ENCODE measurements at places on chromosomes 11 and 22.

DNA sequence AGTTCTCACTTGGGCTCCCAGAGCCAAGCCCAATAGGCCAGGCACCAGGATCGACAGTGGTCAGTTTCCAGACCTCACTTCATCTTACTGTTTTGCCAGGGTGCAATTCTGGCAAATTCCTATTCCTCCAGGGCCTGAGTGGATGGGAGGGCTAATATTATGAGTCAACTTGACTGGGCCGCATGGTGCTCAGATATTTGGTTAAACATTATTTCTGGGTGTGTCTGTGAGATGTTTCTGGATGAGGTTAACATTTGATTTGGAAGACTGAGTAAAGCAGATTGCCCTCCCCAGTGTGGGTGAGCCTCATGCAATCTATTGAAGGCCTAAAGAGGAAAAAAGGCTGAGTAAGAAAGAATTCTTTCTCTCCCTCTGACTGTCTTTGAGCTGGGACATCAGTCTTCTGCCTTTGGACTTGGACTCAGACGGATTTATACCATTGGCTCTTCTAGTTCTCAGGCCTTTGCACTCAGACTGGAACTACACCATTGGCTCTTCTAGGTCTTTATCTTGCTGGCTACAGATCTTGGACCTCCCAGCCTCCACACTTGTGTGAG lies 132.9 kb upstream of the ZBED5 start:
- H3K4me1 ChIP-seq, result peaks cover 25% of the 10 kb centered on the region
- peaks cover 12% of the 10 kb centered on the region for H3K36me3 ChIP-seq

DNA sequence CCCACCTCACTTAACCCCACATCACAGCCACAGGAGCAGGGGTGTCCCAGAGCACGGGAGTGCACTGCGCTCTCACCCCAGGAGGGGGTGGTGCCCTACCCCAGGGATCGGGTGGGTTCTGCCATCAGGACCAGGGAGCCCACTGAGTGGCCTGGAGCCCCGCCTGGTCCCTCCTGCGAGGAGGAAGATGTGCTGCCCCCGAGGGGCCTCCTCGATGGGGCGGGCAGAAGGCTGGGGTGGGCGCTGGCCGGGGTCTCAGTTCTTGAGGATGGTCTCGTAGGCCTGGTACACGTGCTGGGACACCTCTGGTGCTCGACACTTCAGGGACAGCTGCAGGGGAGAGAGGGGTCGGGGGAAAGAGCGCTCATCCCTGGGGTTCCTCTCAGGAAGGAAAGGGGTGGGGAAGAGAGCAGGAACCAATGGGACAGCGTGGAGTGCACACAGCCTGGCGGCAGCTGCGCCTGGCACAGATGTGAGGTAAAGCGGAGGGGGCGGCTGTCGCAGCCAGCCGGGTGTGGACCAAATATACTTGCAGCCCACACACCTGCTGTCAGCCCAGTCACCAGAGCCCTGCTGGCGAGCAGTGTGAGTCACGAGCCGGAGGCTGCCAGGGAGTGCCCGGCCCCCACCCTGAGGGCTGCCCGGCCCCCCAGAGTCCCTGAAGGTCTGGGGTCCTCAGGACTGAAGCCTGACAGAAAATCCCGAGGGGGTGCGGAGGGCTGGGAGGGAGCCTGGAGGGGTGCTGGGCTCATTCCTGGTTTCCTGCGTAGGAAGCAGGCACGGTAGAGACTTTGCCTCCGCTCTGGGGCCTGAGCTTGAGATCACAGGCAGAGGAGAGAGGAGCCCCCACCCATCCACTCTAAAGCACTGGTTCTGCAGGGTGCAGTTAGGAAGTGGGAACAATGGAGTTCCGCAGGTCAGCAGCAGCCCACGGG lies 13.3 kb upstream of the RASL10A start:
- H3K27ac ChIP-seq, result no peak overlapping the region
- no peaks in the 10 kb centered on the region for H3K27me3 ChIP-seq
- DNase-seq, result no peak
- H3K36me3 ChIP-seq, result peaks cover 8% of the 10 kb centered on the region
- no peak overlapping the region for H3K4me3 ChIP-seq

DNA sequence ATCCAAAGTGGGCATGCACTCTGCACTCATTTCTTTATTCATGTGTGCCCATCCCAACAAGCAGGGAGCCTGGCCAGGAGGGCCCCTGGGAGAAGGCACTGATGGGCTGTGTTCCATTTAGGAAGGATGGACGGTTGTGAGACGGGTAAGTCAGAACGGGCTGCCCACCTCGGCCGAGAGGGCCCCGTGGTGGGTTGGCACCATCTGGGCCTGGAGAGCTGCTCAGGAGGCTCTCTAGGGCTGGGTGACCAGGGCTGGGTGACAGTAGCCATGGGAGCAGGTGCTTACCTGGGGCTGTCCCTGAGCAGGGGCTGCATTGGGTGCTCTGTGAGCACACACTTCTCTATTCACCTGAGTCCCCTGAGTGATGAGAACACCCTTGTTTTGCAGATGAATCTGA lies 129.3 kb upstream of the B3GAT1 start:
- no peak for DNase-seq
- H3K4me3 ChIP-seq, result no peak overlapping the region
- H3K36me3 ChIP-seq, result no peaks in the 10 kb centered on the region
- no peaks in the 10 kb centered on the region for H3K4me1 ChIP-seq
- H3K27ac ChIP-seq, result no peak overlapping the region
- peaks cover 14% of the 10 kb centered on the region for H3K27me3 ChIP-seq

DNA sequence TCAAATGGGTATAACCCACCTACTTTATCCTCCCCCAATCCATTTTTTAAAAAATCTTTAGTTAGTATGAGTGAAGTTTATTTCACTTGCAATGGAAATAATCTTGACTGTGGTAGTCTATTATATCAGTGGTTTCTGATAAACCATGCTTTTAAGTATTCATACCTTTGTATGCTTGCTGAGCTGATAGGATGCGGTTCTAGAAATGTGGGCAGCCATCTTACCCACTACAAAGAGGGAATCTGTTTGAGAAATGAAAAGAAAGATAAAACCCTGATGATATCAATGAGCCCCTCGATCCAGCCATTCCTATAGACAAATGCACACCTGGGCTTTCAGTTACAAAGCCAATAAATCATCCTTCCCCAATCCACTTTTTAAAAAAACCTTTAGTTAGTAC lies 13.8 kb upstream of the PVALB start:
- H3K36me3 ChIP-seq, result peaks cover 11% of the 10 kb centered on the region
- H3K4me3 ChIP-seq, result no peak overlapping the region
- peaks cover 33% of the 10 kb centered on the region for H3K27me3 ChIP-seq
- no peak for DNase-seq
- H3K27ac ChIP-seq, result no peak overlapping the region

DNA sequence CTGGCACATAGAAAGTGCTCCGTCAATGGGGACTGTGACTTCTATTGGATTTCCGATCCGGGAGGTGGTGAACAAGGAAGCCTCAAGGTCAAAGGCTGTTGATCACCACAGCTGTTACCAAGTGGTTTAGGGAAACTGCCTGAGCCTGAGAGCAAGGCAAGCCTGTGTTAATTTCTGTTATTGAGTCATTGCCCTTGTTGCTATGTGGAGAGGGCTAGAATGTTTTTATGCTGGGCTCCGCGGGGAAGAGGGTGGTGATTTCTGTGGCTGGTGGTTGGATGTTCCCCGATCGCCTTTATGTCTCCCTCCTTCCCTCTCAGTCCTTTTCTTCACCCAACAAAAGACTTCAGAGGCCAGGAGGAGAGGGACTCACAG lies 108.5 kb upstream of the ALX4 start:
- H3K4me3 ChIP-seq, result no peak overlapping the region
- H3K27ac ChIP-seq, result no peak overlapping the region
- no peak for DNase-seq

GRCh38 chr11:77071671-77072605 lies 5.2 kb downstream of the CAPN5 start:
- H3K36me3 ChIP-seq, result no peaks in the 10 kb centered on the region
- peaks cover 8% of the 10 kb centered on the region for H3K27me3 ChIP-seq
- DNase-seq, result no peak
- no peak overlapping the region for H3K4me3 ChIP-seq

DNA sequence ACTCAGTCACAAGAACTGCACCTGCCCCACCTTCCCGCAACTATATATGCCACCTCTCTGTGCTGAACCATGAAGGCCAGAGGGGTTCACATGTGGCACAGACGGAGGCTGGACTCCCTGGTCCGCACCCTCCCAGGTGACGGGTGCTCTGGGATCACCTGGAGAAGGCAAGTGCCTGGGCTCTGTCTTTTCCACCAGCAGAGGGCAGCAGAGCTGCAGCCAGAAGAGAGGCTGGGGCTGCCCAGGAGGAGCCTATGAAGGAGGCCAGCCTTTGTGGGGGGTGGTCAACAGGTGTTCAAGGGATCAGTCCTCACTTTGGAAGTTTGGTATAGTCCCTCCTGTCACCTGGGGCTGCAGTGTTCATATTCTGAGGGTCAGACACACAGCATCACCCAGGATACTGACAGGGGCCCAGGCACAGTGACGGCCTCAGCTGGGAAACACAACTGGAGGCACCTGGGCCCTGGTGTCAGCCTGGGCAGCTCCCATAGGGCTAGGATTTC lies 39.2 kb upstream of the IGLL5 start:
- H3K4me1 ChIP-seq, result peaks cover 28% of the 10 kb centered on the region
- H3K27me3 ChIP-seq, result peaks cover 13% of the 10 kb centered on the region
- peak overlapping the region; percentile 67 for H3K27ac ChIP-seq
- H3K4me3 ChIP-seq, result no peak overlapping the region

GRCh38 chr11:118201966-118202365 lies 22.8 kb downstream of the JAML start:
- peaks cover 8% of the 10 kb centered on the region for H3K4me1 ChIP-seq
- no peaks in the 10 kb centered on the region for H3K36me3 ChIP-seq
- DNase-seq, result no peak
- H3K4me3 ChIP-seq, result no peak overlapping the region
- no peak overlapping the region for H3K27ac ChIP-seq

GRCh38 chr11:69654660-69655478 lies 13.9 kb downstream of the CCND1 start:
- no peaks in the 10 kb centered on the region for H3K4me1 ChIP-seq
- DNase-seq, result no peak
- no peak overlapping the region for H3K4me3 ChIP-seq
- H3K27ac ChIP-seq, result no peak overlapping the region
- no peaks in the 10 kb centered on the region for H3K27me3 ChIP-seq

- no peak for DNase-seq
- no peaks in the 10 kb centered on the region for H3K27me3 ChIP-seq
- no peaks in the 10 kb centered on the region for H3K36me3 ChIP-seq
- H3K4me3 ChIP-seq, result peak overlapping the region; percentile 45
These were observed 79.5 kb downstream of the SC5D start for GRCh38 chr11:121372028-121372427.

DNA sequence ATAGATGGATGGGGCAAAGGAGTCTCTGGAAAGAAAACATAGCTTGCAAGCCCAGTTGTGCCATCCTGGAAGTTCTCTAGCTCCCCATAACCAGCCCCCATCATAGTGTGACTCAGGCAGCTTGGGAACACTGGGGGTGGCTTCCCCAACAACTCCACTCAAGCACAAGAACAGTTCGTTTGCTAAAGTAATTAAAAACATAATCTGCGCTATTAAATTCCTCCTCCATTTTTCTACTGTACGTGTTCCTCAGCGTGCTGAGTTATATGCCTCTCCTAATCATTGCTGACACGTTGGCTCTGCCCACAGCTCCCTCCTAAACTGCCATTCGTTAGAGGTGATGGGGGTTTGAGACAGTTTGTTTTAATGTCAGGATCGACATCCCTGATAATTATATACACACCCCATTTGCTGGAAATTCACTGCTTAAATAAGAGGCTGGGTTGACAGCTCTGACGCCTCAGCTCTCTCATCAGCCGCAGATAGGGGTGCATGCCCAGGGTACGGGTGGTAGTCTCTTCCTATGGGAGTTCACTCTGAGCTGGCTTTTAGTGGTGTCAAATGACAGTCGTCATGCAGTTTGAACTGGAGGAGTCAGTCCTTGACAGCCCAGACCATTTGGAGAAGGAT lies 59.5 kb upstream of the SEZ6L start:
- H3K4me3 ChIP-seq, result no peak overlapping the region
- DNase-seq, result no peak
- H3K4me1 ChIP-seq, result no peaks in the 10 kb centered on the region
- no peak overlapping the region for H3K27ac ChIP-seq
- H3K27me3 ChIP-seq, result peaks cover 44% of the 10 kb centered on the region

DNA sequence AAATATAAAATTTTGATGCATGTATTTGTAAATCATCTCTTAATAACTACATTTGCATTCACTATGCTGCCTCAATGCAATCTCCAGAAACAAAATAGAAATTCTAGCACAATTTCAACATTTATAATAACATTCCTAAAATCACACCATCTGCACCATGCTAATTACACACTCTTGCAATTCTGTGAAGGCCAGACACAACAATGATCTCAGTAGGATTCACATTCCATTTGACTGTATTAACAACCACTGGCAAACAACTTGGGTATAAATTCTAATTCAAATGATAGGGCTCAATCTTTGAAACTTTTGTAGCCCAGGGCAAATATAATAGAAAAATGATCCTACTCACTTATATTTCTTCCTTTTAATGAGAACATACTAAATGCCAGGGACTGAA lies 25.9 kb downstream of the RAB6A start:
- H3K4me3 ChIP-seq, result no peak overlapping the region
- no peaks in the 10 kb centered on the region for H3K27me3 ChIP-seq
- no peak for DNase-seq
- H3K36me3 ChIP-seq, result no peaks in the 10 kb centered on the region
- H3K4me1 ChIP-seq, result peaks cover 16% of the 10 kb centered on the region

GRCh38 chr22:26990503-26991189 lies 333.3 kb downstream of the MIAT start:
- H3K27me3 ChIP-seq, result peaks cover 7% of the 10 kb centered on the region
- H3K27ac ChIP-seq, result no peak overlapping the region
- no peak overlapping the region for H3K4me3 ChIP-seq
- no peak for DNase-seq
- H3K36me3 ChIP-seq, result no peaks in the 10 kb centered on the region

- H3K4me3 ChIP-seq, result no peak overlapping the region
- no peak for DNase-seq
- no peaks in the 10 kb centered on the region for H3K36me3 ChIP-seq
- no peaks in the 10 kb centered on the region for H3K27me3 ChIP-seq
- H3K4me1 ChIP-seq, result peaks cover 79% of the 10 kb centered on the region
These were observed 28.8 kb downstream of the IGLL5 start for GRCh38 chr22:22916215-22916951.

DNA sequence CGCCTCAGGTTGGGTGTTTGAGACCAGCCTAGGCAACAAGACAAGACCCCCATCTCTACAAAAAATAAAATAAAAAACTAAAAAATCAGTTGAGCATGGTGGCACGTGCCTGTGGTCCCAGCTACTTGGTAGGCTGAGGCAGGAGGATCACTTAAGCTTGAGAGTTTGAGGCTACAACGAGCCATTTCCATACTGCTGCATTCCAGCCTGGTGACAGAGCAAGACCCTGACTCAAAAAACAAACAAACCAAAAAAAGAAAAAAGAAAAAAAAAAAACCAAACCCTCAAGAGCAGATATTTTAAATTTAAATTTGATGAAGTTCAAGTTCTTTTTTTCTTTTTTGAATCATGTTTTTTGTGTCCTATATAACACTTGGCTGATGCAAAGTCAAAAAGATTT lies 7.2 kb upstream of the CCDC83 start:
- no peaks in the 10 kb centered on the region for H3K4me1 ChIP-seq
- no peak overlapping the region for H3K4me3 ChIP-seq
- H3K27ac ChIP-seq, result no peak overlapping the region
- no peaks in the 10 kb centered on the region for H3K27me3 ChIP-seq

GRCh38 chr11:124533626-124534025 lies 9.8 kb downstream of the OR8B12 start:
- H3K27me3 ChIP-seq, result peaks cover 46% of the 10 kb centered on the region
- H3K27ac ChIP-seq, result no peak overlapping the region
- DNase-seq, result no peak
- H3K4me3 ChIP-seq, result no peak overlapping the region

GRCh38 chr22:46078241-46079092 lies 71.9 kb upstream of the PPARA start:
- H3K4me3 ChIP-seq, result no peak overlapping the region
- H3K27me3 ChIP-seq, result no peaks in the 10 kb centered on the region
- H3K4me1 ChIP-seq, result peaks cover 12% of the 10 kb centered on the region

Measured in naive B cell (primary cell).